ENCODE measurements at places on chromosomes 7 and 10. TPM values are rescaled to one million over a fixed set of nuclear protein-coding genes. Genes with fewer than 3 reads are reported as not detected.

DNA sequence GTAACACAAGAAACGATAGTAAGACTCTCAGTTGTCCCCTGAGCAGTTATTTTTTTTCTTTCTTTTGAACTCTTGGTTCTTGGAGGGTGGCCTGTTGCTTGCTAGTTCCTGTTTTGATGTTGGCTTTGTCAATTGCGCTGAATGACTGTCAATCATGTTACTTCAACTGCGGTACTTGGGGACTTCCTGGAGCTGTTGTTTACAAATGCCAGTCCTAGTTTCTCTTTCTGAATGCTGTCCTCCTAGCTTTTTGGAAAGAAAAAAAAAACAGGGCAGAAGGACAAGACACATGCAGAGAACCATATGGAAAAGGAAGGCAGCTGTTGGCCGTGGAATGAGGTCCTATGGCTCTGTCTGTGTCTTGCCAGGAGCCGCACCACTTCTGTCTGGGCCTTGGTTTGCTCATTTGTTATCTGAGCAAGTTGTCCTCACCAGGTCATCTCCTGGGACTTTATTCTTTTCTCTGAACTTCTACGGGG, 7.0 kb upstream of the PDCD4 start:
- DNase-seq = no peak

- peak; percentile 64 for DNase-seq
These were observed 13.8 kb upstream of the HOXA2 start for GRCh38 chr7:27116031-27116961.

DNA sequence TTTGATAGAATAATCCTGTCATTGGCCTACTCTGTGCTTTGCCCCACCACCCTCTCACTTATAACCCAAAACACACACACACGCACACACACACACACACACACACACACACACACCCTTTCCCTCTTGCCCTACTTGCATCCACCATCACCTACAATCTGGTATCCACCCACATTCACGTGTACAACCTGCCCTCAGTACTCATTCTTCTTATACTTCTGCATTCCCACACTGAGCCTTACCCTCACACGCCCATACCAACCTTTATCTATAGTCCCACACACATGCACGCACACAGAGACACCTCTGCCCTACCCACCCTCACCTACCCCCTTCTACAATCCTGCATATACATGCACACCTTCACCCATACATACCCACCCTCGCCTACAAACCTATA, 10.8 kb upstream of the SRI start:
- DNase-seq = no peak

DNA sequence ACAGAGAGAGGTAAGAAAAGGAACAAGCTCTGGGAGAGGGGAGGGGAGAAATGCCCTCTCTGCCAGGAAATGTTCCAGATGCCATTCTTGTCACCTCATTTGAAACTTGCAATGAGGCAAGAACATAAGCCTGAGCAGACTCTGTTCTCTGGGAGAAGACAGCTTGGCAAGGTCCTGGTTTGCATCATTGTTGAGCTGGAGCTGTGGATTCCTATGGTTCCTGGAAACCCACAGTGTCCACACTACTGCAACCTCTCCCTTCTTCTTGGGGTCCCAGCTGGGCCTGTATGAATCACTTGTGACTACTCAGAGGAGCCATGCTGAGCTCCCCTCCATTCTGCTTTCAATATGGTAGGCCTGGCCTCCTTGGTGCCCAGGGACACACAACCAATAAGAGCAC, 60.8 kb upstream of the HECTD2 start:
- DNase-seq = no peak

DNA sequence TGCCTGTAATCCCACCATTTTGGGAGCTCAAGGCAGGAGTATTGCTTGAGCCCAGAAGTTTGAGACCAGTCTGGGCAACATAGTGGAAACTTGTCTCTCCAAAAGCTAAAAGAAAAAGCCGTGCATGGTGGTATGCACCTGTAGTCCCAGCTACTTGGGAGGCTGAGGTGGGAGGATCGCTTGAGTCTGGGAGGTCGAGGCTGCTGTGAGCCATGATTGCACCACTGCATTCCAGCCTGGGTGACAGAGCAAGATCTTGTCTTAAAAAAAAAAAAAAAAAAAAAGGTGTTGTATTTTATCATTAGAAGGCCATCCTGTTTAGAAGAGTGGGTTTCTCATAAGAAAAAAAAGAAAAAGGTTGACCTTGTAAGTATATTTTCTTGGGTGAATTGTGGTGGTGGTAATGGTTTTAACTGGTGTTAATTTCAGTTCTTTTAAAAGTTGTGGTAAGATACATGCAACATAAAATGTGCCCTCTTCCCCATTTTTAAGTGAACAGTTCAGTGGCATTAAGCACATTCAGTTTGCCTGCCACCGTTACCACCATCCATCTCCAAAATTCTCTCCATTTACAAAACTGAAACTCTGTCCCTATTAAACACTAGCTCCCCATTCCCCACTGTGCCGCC, 34.7 kb downstream of the GRIFIN start:
- no peak for DNase-seq

- DNase-seq = no peak
These were observed 19.6 kb downstream of the AVPI1 start for GRCh38 chr10:97667463-97667862.

DNA sequence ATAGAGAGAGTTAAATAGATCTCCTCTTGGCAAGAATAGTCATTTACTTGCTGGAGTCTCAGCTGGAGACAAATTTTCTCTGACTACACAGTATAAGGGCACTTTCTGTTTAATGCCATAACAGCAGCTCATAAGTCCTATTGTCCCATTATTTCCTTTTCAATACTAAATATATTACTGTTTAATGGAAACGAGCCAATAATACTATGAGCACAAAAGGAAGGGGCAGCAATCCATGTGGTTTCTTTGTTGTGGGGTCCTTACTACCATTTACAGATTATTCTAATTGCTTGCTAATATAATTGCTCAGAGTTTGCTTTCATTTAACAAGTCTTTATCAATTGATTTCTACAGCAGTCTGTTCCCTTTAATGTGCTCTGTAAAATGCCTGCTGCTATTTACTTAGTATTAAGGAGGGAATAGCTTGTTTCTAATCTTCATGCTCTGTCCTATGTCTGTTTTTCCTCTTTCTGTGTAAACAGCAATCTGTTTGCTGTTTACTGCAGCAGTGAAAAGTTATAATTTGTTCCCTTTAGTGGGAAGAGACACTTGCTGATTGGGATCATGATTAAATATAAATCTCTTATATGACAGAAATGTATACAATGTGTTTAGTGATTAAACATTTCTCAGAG, 296.2 kb upstream of the SMIM30 start:
- no peak for DNase-seq

DNA sequence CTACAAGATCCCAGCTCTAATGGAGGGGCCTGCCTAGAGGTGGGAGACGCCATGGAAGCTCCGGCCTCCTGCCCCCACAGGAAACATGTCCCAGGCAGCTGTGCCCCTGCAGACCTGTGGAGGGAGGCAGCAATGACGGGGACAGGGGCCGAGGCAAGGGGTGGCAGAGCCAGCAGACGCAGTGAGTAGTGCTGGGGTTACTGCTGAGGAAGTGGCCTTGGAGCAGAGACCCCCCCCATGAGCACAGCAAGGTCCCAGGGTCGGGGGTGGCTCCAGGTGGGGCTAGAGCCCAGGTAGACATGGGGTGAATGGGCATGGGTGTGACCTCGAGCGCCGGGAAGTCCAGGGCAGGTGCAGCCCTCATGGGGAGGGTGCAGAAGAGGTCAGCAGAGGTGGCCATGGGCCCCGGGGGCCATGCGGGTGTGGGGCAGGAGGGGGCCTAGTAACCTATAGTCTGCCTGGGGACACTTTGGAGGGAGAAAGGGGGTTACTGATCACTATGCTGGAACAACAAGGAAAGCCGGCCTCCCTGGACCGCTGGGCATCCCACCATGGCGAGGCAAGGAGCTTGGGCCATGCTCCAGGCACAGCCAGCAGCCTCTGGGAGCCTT, 45.5 kb downstream of the JAKMIP3 start:
- DNase-seq = peak; percentile 31

DNA sequence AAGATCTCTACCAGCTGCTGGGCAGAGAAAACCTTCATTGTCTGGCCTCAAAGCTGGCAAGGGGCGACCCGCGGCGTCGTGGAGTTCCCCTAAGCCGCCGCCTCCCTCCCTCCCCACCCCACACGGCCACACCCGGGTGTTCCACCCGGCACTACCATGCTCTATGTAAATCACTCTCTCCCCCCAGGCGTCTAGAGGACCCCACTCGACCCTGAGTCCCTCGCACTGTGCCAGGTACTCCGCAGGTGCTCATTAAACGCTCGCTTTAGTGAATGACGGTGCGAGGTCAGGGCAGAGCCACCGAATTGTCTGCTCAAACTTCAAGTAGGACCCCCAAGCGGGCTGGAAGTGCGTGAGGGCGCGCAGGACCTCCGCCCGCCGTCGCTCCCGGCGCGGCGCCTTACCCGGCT, 628 bp downstream of the PARP12 start:
- DNase-seq = no peak

- DNase-seq = no peak
These were observed 1209.8 kb downstream of the REEP3 start for GRCh38 chr10:64731016-64731415.

- DNase-seq = no peak
These were observed 72.9 kb downstream of the ADK start for GRCh38 chr10:74223755-74224529.

Gene FZD1
- 120 TPM for total RNA-seq

Gene CALHM1
- total RNA-seq = not detected

Gene POMZP3
- total RNA-seq = 15.8 TPM

Gene BAMBI
- 15.6 TPM for total RNA-seq

Measured in sciatic nerve (tissue), 2 donors.